ENCODE measurements at places on chromosomes 1 and 21.

DNA sequence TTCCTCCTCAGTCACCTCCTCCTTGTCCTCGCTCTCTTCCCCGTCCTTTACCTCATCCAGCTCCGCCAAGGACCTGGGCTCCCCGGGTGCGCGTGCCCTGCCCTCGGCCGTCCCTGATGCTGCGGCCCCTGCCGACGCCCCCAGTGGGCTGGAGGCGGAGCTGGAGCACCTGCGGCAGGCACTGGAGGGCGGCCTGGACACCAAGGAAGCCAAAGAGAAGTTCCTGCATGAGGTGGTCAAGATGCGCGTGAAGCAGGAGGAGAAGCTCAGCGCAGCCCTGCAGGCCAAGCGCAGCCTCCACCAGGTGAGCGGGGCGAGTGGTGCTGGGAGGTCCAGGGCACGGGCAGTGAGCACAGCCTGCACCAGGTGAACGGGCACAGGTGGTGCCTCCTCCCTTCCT, 76.2 kb downstream of the SKI start:
- DNase-seq: no peak

- DNase-seq: no peak
Observed at GRCh38 chr1:118487091-118487490, 302.1 kb upstream of the SPAG17 start.

DNA sequence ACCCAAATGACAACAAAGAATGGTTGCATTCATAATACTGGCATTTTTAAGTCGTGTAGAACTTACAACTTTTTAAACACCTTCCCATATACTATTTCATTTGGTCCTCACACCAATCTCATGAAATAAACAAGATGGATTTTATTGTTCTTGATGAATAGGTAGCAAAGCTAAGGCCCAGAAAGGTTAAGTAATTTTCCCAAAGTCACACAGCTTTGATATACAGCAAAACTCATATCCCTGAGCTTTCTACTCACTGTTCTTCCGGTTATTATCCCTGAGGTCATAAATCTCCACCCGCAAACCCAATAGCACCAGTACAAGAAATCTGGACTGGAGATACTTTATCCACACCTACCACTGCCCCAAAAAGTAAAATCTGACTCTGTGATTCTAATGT, 186.2 kb downstream of the RUNX1 start:
- no peak for DNase-seq

DNA sequence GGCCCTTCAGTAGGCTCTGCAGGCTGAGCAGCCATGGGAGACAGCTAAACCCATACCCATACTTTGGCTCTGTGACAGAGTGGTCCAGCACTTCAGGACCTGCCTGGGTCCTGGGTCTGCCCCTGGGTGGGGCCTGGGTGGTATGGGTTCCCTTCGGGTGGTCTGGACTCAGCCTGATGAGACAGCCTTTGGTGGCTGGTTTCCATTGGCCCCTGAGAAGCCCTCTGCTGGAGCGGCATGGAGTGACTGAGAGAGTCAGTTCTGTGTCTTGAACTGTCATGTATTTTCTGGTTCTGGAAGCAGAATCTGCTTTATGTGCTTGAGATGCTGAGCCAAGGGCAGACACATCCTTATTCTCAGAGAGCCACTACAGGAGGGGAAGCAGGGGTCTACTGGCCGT, 31.3 kb upstream of the KCNA2 start:
- DNase-seq: no peak

GRCh38 chr1:219733511-219734174, 120.7 kb upstream of the ZC3H11B start:
- DNase-seq: no peak

DNA sequence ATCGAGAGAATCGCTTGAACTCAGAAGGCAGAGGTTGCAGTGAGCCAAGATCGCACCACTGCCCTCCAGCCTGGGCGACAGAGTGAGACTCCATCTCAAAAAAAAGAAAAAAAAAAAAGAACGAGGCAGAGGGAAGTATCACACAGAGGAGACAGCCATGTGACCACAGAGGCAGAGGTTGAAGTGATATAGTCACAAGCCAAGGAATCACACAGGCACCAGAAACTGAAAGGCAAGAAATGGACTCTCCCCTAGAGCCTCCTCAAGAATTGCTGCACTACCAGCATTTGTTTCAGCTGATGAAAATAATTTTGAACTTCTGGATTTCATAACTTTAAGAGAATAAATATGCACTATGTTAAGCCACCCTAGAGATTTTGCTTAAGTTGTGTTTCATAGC, 459.6 kb downstream of the PTPRC start:
- no peak for DNase-seq

- no peak for DNase-seq
Observed at GRCh38 chr1:67745875-67746698, 61.1 kb downstream of the GADD45A start.

DNA sequence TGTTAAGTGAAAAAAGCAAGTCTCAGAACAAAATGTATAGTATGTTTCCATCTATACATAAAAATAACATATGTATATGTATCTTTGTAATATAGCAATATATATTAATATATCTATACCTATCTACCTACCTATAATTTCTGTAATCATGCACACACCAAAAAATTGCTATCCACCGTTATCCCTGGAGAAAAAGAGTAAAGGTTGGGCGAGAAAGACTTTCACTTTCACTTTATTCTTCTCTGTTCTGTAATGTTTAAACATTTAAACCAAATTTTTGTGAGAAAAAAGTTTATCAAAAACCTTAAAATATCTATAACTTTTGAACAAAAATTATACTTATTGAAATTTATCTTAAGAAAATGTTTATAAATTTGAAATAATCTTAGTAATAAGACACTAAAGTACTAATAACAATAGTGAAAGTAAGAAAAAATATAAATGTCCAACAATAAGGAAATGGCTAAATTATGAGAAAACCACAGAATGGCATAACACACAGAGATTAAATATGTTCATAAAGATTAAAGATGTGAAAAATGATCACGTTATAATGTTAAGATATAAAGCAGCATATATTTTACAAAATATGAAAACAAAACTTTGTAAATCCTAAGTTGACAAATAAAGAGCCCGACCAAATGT, 74.0 kb upstream of the LRRC53 start:
- no peak for DNase-seq

DNA sequence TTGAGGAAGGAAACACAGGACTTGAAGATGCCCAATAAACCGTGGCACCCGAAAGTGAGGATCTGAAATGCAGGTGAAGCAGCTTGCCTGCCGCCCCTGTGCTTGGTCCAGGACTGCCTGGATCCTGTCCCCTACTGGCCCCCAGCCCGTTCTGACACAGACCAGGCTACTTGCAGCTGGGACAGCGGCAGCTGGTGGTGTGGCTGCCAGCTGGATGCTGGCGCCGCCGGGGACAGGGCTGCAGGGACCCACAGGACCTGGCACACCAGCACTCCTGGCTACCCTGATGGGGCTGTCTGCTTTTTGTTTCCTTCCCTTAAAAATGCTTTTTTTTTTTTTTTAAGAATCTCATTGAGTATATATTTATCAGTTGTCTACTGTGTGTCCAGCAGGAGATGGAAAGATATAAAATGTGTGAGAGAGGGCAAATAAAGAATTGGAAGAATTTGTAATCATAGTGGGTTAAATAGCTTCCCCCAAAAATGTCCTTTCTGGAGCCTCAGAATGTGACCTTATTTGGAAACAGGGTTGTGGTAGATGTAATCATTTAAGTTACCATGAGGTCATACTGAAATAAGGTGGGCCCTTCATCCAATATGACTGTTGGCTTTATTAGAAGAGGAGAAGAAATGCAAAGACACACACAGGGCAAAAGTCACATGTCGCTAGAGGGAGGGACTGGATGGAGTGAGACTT, 165.6 kb downstream of the DSCAM start:
- no peak for DNase-seq

GRCh38 chr1:227805606-227806197, 9.8 kb upstream of the PRSS38 start:
- no peak for DNase-seq

DNA sequence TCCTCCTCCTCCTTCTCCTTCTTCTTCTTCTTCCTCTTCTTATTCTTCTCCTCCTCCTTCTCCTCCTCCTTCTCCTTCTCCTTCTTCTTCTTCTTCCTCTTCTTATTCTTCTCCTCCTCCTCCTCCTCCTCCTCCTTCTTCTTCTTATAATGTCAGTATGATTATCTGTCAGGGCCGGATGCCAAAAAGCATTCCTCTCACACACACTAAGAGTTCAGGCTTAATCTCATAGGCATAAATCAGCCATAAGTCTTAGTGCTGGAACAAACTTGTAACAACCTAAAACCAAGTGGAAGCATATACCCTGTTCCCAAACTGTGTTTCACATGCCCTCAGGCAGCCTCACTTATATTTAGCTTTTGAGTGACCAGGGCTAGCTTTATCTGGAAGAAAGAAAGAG, 240.3 kb downstream of the LMX1A start:
- no peak for DNase-seq

GRCh38 chr21:27363719-27364477, 397.0 kb upstream of the ADAMTS5 start:
- DNase-seq: no peak

DNA sequence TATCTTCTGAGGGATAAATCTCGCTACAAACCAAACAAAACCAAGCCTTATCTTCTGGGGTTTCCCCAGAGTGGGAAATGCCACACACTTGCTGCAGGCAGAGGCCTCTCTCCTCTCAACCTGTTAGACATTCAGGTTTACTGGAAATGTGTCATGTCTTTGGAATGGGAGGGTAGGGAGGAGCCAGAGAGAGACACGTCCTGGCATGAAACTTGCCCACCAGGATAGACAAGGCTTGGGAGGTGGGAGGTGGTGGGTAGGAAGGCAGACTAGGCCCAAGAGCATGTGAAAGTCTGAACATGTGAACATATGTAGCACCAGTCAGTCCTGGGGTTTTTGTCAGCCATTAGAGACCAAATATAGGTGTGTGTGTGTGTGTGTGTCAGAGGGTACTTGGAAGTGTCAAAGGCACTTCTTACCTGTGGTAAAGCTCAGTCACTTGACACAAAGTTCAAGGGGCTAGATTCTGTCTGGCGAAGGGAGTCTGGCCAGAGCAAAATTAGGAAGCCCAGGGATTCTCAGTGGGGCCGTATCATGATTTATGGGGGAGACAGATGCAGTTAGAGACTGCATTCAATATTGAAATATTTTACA, 32.4 kb upstream of the PIGC start:
- no peak for DNase-seq

DNA sequence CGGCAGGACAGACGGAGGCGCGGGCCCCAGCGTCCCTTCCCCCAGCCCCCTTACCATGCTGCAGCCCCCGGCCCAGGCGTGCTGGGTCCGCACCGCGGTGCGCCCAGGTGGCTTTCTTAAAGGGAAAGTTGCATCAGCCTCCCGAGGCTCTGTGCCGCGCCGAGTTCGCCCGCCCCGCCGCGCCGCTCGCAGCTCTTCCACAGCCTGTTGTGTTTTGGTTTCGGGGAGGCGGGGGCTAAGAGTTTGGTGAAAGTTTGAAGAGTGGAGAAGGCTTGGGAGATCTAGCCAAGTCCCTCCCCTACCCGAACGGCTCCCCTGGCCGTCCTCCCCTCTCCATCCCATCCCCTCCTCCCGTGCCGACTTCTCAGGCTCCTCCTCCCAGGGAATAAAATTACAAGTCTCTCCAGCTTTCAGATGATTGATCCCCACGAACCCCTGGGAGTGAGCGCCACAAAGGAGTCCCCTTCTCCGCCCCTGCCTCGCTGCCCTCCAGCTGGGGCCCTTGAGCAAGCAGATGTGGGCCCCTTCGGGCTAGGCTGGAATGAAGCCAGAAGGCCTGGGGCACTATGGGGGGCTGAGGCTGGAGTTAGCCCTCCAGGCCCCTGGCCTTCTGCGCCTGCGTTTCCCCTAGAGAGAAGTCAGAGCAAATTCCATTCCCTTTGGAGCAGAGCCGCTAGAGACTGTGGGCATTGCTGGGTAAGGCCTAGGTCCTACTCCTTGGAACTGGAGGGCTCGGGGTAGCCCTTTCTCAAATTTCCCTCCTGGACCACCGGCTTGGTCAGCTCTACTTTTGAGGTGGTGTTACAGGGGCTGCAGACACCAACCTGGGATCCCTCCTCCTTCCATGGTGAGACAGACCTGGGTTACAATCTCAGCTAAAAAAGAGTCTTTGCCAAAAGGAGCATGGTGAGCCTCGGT, at the start of gene SLC6A9:
SLC6A9 (minus strand) TSS at position 211 of the 918 bp plus-strand sequence. CDS start 7,185 bp downstream, outside the sequence.
- DNase-seq: peak; percentile 52

DNA sequence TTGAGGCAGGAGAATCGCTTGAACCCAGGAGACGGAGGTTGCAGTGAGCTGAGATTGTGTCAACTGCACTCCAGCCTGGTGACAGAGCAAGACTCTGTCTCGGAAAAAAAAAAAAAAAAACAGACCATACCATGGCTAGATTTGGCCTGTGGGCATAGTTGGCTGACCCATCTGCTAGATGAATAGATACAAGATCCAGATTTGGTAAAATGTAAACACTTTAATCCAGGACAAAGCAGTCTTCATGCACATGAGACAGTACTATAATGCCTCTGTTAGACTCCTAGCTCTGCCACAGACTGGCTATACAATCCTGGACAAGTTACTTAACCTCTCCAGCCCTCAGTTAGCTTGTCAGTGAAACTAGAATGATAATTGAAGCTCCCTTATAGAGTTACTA, 27.9 kb upstream of the SRP9 start:
- no peak for DNase-seq

- DNase-seq: no peak
Observed at GRCh38 chr1:45883658-45884057, 80.2 kb downstream of the MAST2 start.
